ENCODE measurements at places on chromosomes 7 and 10.

DNA sequence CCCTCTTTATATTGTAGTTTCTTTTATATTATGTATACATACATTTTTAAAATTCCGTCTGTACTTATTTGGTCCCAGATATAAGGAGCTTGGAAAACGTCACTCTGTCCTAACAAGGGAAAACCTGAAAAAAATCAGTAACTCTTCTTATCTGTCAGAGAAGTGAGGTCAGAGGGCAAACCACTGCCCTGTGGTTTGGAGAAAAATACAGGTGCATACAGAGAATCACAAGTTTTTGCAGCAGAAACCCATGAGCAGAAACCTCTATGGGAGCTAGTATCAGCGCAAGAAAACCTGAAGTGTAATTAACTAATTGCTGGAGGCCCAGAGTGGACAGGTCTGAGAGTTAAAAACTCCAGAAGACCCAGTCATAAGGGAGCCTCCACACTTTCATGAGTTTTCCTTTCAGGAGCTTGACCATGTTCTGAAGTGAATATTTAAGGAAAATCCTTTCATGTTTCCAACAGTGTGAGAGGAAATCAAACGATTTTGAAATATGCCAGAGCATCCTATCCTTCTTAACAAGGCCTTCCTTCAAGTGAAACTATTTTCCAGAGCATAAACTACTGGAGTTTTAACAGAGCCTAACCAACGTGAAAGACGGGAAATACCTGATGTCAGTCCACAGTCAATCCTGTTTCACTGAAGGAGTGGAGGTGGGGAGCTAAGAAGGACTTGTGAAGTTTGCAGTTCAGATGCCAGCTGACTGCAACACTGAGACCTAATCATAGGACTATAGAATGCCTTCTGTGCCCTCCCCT lies 290.8 kb upstream of the BMPER start:
- no peak for DNase-seq

DNA sequence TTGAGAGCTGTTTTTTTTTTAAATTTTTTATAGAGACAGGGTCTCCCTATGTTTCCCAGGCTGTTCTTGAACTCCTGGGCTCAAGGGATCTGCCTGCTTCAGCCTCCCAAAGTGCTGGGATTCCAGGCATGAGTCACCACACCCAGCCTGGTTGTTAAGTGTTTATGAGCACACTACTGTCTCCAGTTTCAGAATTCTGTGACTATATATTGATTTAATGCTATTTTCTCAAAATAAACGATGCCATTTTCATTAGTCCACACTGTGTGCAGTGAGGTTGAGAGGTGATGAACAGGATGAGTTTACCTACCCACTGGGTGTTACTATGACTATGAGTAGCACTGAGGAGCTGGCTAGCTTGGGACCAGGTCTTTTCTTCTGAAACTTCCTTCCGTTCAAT lies 110.9 kb upstream of the FAM180A start:
- no peak for DNase-seq

- DNase-seq, result no peak
These were observed 125.8 kb downstream of the RAPGEF5 start for GRCh38 chr7:22231141-22231540.

DNA sequence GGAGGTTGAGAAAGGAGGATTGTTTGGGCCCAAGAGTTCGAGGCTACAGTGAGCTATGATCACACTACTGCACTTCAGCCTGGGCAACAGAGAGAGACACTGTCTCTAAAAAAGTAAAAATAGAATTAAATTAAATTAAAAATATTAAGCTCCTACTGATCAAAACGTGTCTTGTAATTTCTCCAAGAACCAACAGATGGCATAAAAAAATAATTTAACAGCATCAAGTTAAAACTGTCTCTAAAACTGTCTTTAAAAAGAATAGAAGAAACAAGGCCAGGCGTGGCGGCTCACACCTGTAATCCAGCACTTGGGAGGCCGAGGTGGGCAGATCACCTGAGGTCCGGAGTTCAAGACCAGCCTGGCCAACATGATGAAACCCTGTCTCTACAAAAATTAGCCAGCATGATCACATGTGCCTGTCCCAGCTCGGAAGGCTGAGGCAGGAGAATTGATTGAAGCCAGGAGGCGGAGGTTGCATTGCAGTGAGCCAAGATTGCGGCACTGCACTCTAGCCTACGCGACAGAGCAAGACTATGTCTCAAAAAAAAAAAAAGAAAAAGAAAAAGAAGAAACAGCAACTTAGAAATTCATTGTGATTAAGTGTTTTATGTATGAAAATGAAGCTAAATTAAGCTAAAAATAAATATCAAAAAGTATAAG lies 24.5 kb downstream of the MTPAP start:
- DNase-seq, result no peak

GRCh38 chr7:24757353-24758275 lies at the start of gene GSDME:
Gene GSDME, minus strand, starts transcription at chr7:24757464. Its CDS starts 7,690 bp downstream, at chr7:24749774.
- peak; percentile 58 for DNase-seq

DNA sequence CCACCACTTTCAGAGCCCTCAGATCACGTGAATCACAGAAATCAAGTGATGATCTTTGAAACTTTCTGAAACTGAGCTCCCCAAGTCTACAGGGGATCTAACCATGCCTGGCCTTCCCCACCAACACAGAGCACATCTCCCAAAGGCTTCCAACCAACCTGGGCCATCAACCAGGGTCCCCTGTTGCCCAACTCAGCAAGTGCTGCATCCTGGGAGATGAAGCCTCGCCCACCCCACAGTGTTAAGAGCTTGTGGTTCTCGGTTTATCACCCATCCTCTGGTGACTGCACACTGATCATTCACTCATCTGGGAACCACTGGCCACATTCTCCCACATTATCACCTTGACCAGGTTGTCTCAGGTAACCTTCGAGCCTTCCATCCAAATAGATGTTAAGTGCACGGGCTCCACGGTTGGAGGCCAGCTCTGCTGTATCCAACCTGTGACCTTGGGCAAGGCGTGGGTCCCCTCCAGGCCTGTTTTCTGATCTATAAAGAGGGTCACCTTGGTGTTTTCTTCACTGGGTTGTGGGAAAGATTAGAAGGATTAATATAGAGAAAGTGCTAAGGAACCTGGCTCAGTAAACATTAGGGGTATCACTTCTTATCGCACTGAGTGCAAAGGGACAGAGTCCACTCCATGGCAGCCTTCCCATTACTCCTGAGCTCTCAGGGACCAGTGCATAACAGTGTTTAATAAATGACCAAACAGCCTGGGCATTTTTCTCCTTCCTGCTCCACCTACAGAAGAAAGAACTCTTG lies 3.6 kb downstream of the ZNF488 start:
- no peak for DNase-seq

DNA sequence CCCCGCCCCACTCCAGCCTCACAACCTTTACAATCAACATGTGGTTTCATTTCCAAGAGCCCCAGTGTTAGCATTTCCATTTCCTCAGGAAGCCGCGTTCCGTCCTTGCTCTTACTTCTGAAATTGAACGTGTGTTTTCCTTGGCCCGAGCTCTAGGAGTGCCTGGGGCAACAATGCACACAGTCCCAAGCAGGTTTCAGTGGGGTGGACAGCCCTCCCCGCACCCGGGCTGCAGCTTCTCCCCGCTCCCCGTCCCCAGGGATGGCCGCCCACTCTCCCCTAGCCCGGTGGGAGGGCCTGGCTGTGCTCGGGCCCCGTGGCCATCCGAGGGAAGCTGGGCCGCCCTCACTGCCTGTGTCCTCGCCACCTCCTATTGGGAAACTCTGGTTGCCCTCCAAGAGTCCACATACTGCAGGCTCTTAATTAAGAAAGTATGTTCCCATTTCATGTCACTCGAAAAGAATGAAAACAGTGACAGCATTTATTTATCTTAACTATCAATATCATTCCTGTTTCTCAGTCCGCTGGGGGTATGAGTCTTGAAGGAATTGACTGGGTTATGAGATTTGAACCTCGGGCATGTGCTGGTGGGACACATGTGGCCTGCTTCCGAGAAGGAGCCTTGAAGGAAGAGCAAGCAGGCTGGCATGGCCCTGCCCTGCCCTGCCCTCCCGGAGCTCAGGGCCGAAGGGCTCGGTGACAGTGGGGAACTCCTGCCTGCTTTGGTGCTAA lies 163.8 kb downstream of the GRK5 start:
- DNase-seq, result no peak

- DNase-seq, result no peak
These were observed 252.9 kb downstream of the MAD1L1 start for GRCh38 chr7:1979591-1980560.

- DNase-seq, result no peak
These were observed 233.4 kb downstream of the GPR37 start for GRCh38 chr7:124532166-124532565.

- no peak for DNase-seq
These were observed 53.1 kb upstream of the NPS start for GRCh38 chr10:127496035-127496434.

- DNase-seq, result no peak
These were observed 213.9 kb downstream of the BAMBI start for GRCh38 chr10:28891058-28891713.

DNA sequence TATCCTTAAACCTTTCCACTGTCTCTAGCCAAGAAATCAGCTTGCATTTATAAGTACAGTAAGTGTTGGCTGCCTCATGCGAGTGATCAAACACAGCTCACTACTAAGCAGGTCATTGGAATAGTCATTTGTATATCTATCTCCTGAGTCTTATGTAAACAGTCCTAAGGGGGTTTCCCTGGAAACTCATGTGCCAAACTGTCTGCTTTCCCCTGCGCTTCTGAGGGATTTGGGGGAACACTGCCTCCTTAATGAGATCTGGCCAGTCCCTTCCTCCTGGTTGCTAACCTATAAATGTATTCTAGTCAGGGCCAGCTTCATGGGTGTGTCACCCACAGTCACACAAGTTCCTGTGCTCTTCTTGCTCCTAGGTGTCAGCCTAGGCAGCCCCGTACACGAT lies 133.1 kb downstream of the CD36 start:
- DNase-seq, result no peak

GRCh38 chr10:124573726-124574455 lies 112.3 kb downstream of the LHPP start:
- no peak for DNase-seq

DNA sequence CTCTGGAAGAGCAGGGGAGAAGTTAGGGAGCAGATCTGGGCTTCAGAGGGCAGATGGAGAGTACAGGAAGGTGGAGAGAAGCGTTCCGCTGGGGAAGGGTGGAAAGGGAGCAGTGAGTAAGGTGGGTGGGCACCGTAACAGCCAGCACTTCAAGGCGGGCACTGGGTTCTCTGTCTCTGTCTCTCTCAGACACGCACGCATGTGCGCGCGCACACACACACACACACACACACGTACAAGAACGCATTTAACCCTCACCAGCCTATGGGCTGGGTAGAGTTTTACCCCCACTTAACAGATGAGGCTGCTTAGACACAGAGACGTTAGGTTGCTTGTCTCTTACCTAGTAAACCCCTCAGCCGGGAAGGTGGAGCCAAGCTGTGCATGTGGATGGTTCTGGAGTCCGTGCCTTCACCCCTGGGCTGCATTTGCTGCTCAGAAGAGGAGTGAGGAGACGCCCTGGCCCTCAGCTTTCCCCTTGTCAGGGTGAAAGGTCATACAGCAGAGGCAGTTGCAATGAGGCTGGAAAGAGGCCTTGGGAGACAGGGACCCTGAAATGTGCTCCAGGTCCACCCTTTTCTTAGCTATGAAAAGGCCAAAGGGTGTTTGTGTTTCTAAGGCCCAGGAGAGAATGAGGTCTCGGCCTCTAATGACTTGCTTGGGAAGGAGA lies 16.0 kb downstream of the ADCYAP1R1 start:
- no peak for DNase-seq

DNA sequence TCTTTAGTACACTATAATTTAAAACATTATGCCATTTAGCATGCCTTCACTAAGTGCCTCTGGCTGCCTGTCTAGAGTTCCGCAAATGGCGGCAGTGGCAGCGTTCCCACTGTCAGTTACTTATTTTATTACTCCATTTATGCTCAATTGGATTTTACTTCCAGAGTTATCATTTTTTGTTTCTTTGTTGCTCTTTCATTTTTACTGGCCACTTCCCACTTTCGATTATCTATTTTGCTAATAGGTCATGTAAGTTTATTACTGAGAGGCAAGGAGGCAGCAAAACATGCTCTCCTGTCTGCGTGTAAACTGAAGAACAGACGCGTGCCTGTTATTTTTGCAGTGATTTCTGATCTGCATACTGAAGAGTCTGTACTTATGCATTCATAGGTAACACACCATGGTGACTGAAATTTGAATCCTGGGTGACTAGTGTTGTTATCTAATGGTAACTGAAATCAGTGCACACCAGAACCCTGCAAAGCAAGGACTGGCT lies 23.1 kb downstream of the KDM7A start:
- DNase-seq, result no peak

DNA sequence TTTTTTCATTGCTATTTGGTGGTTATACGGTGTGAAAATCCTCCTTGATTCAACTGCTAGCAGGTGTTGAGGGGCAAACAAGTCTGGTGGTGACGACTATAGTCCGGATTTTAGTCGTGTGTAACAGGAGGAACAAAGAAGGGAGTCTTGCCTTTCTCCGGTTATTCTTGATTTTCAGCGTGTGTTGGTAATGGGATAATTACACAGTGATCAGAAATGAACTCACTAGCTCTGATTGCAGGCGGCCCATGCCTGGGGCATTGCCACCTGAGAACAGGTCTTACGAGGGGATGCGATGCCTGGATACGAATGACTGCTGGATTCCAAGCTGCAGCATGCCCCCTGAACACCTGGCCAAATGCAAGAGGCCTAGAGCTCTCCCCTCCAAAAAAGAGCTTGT lies 72.8 kb downstream of the CAMK1D start:
- DNase-seq, result no peak

GRCh38 chr10:63247771-63248170 lies 114.6 kb downstream of the NRBF2 start:
- DNase-seq, result no peak

GRCh38 chr10:119474606-119475005 lies 67.9 kb downstream of the RGS10 start:
- DNase-seq, result no peak

DNA sequence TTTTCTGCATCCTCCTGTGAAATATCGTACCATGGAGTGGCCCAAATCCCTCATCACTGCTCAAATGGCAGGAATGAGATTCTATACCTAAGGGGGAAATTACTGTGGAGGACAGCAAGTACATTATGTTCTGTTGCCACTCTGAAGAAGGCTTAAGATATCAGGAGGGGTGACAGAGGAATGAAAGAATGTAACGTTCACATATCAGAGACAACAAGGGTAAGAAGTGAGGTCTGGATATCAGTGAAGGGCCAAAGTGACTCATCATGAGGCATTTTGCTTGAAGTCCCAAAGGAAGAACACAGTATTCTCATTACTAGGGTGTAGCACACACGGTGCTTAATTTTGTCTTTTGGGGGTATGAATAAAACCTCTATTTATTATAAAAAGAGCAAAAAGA lies 71.5 kb upstream of the SLC13A1 start:
- DNase-seq, result no peak

- no peak for DNase-seq
These were observed 169.7 kb downstream of the CACNA2D1 start for GRCh38 chr7:82273886-82274285.

DNA sequence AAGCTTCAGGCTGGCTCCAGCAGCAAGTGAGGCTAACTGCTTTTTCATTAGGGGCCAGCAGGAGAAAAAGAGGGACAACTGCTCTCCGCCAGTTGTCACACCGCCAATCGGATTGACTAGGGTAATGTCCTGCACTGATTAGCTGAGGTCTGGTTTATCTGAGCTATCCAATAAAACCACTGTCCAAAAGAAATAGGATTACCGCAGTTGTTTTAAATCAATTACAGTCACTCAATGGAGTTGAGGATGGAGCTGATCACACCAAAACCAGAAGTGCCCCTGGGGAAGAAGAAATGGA lies 351.4 kb upstream of the NPVF start:
- no peak for DNase-seq

GRCh38 chr10:34916314-34916713 lies 101.2 kb upstream of the PARD3 start:
- no peak for DNase-seq

Measured in hypothalamus (tissue), 51 donors.